Left hindlimb (tissue), 1 donor: ENCODE measurements at places on chromosomes 6 and 20.

DNA sequence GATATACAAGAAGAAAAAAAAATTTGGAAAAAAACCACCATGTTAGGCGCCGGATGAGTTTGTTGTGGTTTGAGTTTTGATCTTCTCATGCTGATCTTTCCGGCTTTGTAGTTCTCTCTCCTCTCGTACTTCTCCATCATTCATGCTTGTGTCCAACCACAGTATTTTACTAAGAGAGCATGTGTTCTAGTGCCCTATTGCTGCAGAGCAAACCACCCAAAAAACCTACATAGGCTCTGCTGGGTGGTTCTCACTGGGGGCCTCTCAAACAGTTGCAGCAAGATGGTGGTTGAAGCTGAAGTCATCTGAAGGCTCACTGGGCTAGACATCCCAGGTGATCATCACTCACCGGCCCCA lies 404.2 kb downstream of the PLCB1 start:
- DNase-seq, result no peak

- no peak for DNase-seq
Observed at GRCh38 chr20:16432466-16433292, 140.6 kb downstream of the KIF16B start.

- DNase-seq, result no peak
Observed at GRCh38 chr20:9809271-9809670, 29.6 kb downstream of the PAK5 start.

GRCh38 chr6:26249707-26249956 lies 115.4 kb upstream of the BTN3A2 start:
- DNase-seq, result peak; percentile 79

DNA sequence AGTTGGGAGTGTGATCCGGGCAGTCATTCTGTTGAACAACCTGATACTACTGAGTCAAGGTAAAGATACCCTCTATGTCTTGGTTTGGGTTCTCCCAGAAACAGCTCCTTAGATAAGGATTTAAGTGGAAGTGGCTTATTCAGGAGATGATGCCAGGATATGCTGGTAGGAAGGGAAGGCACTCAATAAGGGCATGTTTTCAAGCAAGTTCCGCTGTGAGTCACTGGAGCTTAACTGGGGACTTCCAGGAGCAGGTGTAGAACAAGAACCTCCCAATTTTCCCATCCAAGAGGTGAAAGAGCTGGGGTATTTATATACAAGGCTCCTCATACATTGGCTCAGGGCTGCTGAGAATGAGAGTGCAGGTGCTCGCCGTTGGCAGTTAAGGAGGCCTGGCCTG lies 218.6 kb downstream of the AKAP7 start:
- no peak for DNase-seq

DNA sequence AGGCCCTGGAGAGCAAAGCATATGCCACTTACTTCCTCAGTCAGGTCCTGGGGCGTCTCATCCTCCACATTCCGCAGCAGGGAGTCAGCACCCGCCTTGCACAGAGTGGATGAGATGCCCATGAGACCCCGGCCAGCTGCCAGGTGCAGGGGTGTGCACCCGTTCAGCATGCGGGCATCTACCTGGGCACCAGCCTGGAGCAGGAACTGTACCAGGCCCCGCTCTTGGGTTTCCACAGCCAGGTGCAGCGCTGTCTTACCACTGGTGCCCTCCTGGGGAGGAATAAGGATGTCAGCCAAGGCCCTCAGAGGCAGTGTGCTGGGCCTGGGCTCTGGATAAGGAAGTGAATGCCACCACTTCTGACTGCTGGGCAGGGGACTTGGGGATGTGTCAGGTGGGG lies 2.7 kb upstream of the SLC35B2 start:
- peak; percentile 25 for DNase-seq

DNA sequence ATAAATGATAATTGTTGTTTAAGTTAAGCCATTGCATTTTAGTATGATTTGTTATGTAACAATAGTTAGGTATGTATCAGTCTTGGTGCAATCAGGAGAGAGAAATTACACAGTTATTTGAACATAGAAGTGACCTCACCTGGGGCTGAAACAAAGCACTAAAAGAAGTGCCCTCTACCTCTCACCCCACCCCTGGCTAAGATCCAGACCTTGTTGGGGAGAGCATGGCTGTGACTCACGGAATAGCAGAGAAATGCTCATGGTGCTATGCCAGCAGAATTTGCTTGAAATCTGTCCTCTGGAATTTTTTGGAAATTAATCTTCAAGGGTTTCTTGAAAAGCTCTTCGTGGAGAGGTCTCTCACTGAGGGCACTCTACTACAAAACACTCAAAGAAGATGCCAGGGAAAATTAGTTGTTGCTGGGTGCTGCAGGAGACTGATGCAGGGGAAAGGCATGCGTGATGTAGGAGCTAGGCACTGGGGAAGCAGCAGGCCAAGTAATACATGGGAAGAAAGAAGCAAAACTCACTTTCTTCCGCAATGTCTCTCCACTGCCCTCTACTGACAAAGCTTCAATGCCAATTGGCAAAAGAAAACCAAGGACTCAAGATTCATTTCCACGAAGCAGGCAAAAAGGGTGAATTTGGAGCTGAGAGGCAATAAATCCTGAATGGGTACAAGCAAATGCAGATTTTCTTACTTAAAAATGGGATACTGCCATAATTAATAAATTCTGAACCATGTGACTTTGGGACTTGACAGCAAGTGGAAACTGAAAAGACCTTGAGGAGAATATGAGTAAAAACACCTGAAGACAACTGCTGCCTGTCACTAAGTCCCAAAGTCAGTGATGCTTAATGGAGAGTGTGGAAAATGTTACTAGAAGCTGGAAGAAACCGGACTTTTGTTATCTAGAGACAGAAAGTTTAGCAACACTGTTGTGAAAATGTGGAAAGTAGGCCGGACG lies 136.3 kb upstream of the ZNF184 start:
- no peak for DNase-seq

- DNase-seq, result no peak
Observed at GRCh38 chr6:17851001-17851719, 136.3 kb downstream of the KIF13A start.

DNA sequence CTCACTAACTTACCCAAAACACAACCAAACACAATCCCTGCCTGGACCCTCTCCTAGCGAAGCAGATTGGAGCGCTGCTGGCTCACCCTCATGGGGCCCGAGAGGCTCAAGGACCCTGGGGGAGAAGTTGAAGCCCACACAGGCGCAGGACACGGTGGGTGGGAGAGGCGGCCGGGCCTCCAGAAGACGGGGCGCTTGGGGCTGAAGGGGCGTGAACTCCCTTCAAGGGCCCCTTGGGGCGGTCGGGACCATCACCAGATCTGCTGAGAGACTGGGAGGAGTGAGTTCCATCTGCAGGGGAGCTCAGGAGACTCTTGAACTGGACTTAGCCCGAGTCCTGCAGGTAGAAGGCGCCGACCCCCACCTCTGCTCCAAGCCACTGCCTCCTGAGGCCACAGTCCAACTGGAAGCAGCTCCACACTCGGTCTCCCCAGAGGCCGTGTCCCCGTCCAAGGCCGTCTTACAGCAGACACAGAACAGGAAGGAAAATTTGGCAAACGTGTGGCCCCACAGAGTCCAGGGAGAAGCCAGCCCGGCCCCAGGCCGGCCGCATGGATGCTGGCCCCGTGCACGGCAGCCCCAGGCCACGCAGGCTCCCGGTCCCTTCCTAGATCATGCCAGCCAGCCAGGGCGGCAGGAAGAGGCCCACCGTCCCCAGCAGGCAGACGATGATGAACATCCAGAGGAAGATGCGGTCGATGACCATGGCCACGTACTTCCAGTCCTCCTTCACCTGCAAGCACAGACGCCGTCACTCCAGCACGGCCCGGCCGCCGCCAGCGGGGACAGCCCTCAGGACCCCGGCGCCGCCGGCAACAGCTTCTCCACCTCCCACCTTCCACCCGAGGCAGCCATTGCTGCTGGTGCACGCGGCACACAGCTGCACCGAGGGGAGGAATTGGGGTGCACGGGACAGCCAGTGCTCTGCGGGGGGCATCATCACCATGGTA lies 14.7 kb downstream of the CHRNA4 start:
- DNase-seq, result no peak

DNA sequence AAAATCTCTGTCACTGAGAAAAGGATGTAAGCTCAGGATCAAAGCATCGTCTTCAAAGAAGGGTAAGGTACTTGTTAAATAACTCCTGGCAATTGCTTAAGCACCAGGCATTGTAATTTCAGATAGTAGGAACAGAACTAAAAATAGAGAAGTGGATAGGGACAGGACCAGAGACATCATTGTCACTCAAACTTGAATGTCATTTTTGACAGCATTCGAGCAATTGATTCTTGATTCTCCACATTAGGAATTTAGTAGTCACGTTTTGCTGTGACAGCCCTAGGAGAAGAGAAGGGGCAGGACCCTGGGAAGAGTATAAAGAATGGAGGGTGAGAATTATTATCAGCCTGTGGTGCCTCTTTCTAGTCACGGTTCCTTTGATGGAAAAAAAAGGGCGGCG lies 50.1 kb upstream of the BACH2 start:
- DNase-seq, result no peak

GRCh38 chr6:76776876-76777275 lies 686.4 kb downstream of the HTR1B start:
- DNase-seq, result no peak

DNA sequence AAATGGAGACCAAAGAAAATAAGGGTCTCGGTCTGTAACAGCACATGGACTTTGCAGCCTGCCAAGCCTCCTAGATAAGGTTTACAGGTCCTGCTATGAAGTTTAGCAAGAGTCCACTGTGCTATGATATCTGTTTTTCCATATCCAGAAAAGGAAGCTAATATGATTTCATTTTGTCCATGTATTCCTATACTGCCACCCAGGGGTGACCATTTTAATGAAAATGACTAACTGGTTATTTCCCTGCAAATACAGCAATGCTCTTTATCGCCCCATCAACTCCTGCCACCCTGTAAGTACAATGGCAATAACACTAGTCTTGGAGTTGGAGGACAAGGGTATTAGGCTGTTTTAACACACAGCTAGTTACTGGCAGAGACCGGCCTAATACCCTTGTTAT lies 115.2 kb upstream of the GLP1R start:
- no peak for DNase-seq

- DNase-seq, result no peak
Observed at GRCh38 chr20:45402946-45403345, 5.1 kb upstream of the DBNDD2 start.

GRCh38 chr6:32974016-32974333 lies 5.6 kb downstream of the BRD2 start:
- DNase-seq, result no peak

- no peak for DNase-seq
Observed at GRCh38 chr6:105898286-105898685, 187.8 kb upstream of the PRDM1 start.

- DNase-seq, result no peak
Observed at GRCh38 chr6:43377710-43378229, 8.3 kb upstream of the ZNF318 start.

DNA sequence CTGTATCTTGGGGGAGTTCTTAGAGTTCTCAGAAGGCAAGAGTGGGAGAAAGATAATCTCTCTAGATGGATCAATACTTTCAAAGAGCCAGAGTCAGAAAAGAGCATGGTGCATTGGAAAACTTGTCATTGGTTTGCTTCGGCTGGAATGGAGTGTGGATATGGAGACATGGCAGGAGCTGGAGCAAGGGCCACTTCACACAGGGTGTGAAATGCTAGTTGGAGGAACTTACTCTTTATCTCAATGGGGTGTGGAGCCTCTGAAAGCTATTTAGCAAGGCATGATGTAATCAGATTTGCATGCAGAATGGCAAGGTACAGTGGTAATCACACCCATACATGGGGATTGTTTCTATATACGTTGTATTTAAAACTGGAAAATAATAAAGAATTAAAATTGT lies 31.5 kb upstream of the PAQR8 start:
- no peak for DNase-seq

GRCh38 chr20:40056171-40056570 lies 632.9 kb downstream of the MAFB start:
- DNase-seq, result no peak

GRCh38 chr6:17271628-17272027 lies 9.5 kb upstream of the RBM24 start:
- DNase-seq, result no peak

DNA sequence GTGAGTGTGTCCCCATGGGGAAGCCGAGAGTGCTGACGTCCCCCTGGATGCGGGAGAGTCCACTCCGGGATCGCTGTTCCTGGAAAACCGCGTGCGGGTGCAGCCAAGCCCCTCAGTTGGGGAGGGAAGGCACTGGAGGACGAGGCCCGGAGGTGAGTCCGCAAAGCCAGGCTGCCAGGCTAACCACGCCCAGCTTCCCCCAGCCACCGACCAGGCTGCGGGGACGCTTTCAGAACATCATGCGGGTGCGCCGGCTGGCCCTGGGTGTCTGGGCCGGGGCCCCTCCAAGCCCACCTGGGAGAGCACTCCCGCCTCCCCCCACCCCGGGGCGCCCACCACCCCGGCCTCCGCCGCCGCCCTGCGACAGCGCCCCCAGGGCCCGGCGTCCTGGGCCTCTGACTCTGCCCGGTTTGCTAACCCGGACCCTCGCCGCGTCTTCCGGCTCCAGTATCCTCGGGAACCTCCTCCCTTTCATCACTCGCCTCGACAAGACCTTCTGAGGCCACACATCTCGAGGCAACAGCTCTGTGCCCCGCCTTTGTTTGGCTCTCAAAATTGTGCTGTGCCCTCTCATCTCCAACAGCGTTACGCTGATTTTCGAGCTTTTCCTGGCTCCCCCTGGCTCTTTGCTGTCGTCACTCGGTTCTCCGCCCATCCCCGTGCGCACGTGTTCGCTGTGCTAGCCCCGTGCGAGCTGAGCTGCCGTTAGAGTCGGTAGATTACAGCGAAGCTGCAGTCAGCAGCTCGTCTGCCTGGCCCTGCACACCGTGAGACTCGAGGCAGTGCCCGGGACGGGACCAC lies 47.1 kb upstream of the ENTPD6 start:
- peak; percentile 56 for DNase-seq

DNA sequence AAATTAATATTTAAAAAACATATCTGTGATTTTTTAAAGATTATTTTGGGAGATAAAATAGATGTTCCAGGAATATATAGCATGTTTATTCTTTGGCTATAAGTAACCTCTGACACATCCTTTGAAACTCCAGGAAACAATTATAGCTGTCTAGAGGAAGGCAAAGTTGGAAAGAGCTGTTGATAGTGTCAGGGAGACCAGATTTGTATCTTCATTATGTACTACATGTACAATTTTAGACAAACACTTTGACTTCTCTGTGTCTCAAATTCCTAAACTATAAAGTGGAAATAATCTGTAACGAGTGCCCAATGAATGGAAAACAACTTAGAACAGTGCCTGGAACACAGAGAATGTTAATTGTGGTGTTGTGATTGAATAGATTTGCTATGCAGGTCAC lies 25.6 kb upstream of the ADGRG6 start:
- DNase-seq, result no peak

- DNase-seq, result no peak
Observed at GRCh38 chr20:54293526-54293925, 85.6 kb downstream of the PFDN4 start.

GRCh38 chr6:52020945-52021570 lies 66.4 kb downstream of the PKHD1 start:
- no peak for DNase-seq

DNA sequence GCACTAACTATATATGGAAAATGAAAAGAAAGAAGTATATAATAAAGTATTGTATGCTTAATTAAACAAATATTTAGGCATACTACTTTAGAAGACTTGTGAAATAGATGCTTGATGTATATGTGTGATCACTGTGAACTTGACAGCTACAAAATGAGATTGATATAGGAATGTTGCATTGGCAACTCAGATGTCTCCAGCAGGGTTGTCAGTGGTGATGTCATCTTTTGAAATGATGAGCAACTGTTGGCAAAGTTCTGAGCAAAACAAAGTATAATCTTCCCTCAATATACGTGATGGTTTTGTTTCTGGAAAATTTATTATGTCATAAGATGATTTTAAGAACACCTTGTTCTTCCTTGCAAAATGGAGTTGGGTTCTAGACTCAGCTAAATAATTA lies 133.8 kb downstream of the ARID1B start:
- DNase-seq, result no peak
